ENCODE measurements at places on chromosomes 16 and 17. TPM values are rescaled to one million over a fixed set of nuclear protein-coding genes. Genes with fewer than 3 reads are reported as not detected.

DNA sequence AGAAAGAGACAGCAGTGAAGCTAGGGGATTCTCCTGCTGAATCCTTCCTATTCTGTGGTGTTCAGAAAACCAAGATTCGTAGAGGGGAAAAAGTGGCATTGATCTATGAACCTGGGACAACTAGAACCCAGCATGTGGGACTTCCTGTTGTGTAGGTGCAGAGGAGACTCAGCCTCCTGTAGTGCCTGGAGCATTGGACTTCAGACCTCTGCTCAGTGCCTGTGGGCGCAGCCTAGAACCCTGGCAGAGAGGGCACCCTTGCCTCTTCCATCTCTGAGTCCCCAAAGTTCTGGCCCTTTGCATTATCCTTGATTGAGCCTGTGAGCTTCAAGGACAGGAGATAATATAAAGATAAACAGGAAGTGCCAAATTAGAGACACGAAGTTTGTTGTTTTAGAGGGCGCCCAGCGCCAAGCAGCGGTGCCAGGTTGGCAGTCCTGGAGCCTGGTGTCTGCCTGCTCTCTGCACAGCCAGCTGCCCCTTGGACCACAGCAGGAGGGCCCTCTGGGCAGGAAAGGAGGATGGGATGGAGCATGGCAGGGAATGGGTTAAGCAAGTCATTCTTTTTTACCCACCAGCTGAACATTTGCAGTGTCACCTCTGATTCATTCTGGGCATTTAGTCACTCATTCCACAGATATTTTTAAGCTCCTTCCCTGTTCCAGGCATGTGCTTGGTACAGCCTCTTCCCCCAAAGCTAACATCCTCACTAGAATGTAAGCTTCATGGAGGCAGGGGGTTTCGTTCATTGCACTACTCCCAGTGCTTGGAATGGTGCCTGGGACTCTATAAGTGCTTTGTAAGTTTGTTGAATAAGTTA, 11.9 kb upstream of the SP6 start:
- DNase-seq, result no peak

The CSH2 gene
- not detected for total RNA-seq

DNA sequence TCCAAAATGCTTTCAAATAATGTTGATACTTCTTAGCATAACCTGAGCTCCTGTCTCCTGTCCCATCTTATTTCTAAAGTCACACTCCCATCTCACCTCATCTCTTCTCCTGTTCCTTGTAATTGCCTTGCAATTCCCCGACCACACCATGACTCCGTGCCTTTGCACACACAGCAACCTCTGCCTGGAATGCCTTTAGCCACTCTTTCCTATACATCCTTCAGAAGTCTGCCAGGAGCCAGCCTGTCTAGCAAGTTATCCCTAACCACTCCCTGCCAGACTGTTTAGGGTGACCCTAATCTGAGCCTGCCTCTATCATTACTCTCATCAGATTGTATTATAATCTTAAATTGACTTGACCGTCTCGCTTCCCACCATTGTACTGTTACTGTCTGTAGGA, 168.0 kb upstream of the NOG start:
- DNase-seq, result no peak

DNA sequence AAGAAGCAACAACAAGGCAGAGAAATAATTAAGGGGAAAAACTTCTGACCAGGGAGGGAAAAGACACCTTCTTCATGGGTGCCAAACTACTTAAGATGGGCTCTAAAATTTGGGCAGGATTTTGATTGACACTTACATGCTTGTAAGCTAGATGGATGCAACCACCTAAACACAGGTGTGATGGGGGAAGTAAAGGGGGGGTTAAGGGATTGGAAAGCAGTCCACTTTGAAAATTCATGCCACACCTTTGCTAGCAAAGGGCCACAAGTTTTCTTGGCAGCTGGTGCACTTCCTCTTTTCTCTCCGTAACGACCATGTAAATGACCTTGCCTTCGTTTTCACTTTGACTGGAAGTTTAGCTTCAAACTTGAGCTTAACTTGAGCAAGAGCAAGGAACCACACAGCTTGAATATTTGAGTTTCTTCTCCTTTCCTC, 14.3 kb upstream of the PRKAR1A start:
- no peak for DNase-seq

The CNTROB gene
- 9.6 TPM for total RNA-seq
